ENCODE measurements at places on chromosomes 5 and 9. TPM values are rescaled to one million over a fixed set of nuclear protein-coding genes. Genes with fewer than 3 reads are reported as not detected.
A peak's percentile ranks its signal among the peaks of the same experiment; 100 is the strongest.

DNA sequence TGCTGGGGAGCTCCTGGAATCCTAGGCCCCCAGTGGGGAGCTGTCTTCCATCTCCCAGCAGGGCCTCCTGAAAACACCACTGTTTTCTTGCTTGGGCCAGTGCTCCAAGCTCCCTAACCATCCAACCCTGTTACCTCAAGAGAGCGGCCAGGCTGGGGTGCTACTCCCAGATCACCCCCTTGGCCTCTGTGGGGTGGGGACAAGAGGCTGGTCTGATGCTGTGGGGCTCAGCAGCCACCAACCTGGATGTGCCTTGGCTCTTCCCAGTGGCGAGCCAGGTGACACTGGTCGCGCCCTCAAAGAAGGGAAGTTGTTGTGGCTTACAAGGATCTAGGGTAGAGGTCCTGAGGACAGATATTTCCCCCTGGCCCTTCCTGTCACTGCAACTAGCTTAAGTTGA is 49.0 kb downstream of the SECISBP2 start:
- DNase-seq = no peak

- no peak for DNase-seq
These were observed 550.1 kb upstream of the ZNF462 start for GRCh38 chr9:106312906-106313305.

Gene FOCAD
- 21.6 TPM for total RNA-seq

- no peak for DNase-seq
These were observed 603 bp downstream of the PPIP5K2 start for GRCh38 chr5:103120607-103121200.

GRCh38 chr5:138438003-138438723 is 694 bp upstream of the REEP2 start:
- DNase-seq = peak; percentile 60

GRCh38 chr9:126616521-126616976 is 2.8 kb downstream of the LMX1B start:
- DNase-seq = no peak

DNA sequence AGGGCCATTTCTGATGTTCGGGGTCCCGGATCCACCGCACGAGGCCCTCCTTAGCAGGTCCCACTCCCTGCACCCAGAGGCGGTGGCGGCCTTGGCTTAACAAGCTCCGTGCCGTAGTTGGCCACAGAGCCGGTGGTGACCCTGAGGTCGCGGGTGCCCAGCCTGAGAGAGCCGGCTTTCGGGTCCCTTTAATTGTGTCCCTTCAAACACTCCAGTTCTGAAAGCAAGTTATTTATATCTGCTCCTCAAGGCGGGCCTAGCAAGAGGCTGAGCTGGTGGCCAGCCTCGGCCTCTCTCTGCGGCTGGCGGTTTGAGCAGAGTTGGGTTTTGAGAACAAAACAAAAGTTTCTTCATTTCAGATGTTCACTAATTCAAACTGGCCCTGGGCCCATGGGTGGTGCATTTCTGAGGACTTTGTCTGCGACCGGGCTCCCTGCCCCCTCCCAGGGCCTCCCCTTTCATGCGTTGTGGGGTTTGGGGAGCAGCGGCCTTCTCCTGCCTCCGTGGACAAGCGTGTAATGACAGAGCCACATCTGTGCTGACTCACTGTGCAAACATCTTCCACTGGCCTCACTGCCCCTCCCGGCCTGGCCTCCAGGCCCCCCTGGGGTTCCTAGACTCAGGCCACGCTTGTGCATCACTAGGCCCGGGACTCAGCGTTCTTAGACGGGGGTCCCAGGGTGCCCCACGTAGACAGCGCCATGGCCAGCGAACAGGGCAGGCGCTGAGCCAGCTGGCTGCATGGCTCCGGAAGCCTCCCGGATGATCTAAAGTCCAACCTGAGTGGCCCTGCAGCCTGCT is 49.4 kb upstream of the COL5A1 start:
- DNase-seq = peak; percentile 90

Gene INSL4
- total RNA-seq = not detected

Gene DBH
- total RNA-seq = not detected

- DNase-seq = no peak
These were observed 405.3 kb downstream of the TLE4 start for GRCh38 chr9:79977074-79977435.

Gene SHB
- total RNA-seq = 19.3 TPM

Gene PCDHGA1
- total RNA-seq = 0.48 TPM

GRCh38 chr5:113169720-113170119 is 193.1 kb downstream of the DCP2 start:
- no peak for DNase-seq

DNA sequence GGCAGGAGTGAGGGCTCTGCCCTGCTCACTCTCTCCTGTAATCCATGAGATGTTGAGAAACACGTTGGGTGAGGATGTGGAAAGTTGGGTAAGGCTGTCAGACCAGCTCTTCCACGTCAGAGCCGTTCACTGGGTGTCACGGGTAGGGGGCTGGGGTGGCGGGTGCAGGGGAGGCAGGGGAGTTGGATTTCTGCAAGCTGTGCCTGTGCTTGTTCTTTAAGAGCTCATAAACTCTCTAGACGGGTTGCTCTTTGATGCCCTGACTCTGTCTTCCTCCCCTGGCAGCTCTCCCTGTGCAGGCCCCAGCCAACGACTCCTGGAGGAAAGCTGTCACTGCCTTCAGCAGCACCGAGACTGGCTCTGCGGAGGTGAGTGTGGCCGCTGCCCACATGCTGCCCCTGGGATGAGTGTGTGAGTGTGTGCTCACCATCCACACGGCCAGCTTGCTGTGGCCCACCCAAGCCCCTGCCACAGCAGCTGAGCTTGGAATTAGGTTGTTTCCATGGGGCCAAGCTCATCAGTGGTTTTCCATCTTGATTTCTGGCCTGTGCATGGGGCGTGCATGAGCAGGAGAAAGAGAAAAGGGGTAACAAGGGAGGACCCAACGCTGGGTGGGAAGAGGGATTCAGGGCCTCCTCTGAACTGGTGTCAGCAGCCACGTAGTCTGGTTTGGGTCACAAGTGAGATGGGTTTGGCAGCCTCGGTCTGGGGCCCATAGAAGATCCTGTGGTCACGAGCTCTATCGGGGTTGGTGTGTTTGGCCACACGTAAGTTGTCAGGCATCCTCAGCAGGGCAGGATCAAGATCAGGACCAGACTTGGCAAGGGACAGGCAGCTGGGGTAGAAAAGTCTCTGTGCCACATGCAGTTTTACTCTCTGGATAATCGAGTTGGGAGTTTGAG is 21.0 kb upstream of the POMT1 start:
- no peak for DNase-seq

GRCh38 chr5:131109540-131110255 is 55.4 kb downstream of the HINT1 start:
- DNase-seq = no peak

DNA sequence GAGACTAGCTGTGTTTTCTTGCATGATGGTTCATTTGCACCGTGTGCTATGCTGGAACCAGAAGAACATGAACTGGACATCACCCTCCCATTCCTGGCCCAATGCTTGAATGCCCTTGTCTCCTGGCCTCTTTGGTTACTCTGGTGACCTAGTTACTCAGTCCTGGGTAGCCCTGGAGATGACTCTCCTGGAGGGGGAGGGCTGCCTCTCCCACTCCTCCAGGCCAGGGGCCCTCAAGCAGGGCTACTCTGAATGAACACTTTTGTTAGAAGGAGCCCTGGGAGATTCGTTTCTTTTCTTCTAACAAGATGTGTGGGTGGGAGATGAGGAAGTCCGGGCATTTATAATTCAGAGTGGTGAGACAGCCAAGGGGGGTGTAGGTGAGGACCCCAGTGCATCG is 12.0 kb upstream of the NKX2-5 start:
- peak; percentile 37 for DNase-seq

GRCh38 chr5:37014321-37014720 is 137.8 kb downstream of the NIPBL start:
- DNase-seq = no peak

GRCh38 chr5:157740229-157740610 is 3.3 kb upstream of the LSM11 start:
- no peak for DNase-seq

DNA sequence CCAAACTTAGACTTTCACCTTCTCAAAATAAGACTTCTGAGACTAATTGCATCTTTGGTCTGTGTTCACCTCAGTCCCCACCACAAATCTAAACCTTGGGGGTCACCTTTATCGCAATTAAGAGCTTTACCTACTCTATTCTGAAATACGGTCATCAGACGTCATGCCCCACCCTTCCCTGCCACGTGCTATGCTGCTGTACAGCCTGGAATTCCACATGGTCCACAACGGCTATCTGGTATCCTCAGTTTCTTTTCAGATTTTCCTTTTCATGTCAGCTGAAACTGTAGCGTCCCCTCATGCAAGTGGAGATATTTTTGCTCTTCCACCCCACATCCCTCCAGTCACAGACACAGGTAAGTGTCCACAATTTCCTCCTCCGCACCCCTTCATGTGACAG is 511.1 kb downstream of the DIRAS2 start:
- no peak for DNase-seq

DNA sequence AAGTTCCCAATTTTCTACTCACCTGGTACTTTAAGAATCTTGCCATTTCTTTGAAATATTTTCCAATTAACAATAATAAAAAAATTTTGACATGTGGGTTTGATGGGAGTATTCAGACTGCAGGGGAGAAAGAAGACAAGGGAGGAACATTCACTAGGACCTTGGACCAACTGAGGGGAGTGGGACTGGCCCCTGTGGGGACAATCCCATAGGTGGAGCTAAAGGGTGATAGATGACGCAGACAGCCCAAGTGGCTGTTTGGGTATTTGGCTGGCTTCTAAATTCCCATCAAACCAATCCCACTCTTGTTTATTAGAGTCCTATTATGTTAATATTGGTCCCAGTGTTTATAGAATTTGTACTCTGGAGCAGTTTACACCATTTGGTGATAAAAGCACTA is 65.3 kb downstream of the KCNN2 start:
- no peak for DNase-seq

Gene SLC25A2
- 0.61 TPM for total RNA-seq

DNA sequence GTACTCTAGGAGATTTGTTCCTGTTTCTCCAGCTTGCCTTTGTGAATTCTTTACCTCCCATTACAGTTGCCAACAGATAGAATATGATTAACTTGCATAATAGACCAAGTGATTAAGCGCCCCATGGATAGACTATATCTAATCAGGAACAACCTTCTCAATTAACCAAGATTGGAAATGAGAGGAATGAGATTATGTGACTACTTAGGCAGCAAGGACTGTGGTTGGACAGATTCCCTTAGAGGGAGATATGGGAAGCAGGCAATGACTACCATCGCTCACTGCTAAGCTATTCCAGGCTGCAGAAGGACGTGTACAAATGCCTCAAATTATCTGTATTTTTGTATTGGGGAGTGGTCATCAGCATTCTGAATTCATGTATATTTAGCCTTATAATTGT is 278.1 kb upstream of the DAB2 start:
- no peak for DNase-seq

DNA sequence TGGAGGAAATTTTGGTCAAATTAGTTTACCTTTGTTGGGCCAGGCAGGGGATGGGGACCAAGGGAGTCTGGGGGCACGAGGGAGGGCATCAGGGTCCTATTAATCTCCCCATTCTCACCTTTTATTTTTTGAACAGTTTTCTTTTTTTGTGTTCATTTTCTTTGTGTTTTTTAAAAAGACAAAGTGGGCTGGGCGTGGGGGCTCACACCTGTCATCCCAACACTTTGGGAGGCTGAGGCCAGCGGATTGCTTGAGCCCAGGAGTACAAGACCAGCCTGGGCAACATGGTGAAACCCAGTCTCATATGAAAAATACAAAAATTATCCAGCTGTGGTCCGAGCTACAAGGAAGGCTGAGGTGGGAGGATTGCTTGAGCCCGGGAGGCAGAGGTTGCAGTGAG is 103.7 kb downstream of the WNK2 start:
- no peak for DNase-seq

Gene ADAMTS16
- 1.8 TPM for total RNA-seq

Gene KIAA0825
- total RNA-seq = 3.8 TPM

GRCh38 chr9:69012696-69013381 is 1.1 kb downstream of the PRKACG start:
- no peak for DNase-seq

DNA sequence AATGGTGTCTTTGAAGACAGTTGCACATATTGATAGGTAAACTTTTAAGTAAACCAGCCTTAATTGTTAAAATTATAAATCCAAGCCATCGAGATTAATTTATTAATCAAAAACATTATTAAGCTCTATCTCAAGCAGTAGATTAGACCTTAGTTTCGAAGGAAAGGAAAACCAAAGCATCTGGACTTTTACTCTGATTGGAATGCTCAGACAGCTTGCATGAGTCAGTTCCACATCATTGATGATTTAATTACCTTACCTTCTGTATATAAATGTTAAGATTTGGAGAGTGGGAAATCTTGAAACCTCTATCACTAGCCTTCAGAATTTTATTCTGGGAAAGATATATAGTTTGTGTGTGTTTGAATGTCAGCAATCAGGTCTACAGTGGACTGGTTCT is 23.9 kb downstream of the DCP2 start:
- DNase-seq = no peak

- DNase-seq = no peak
These were observed at the start of gene NEUROG1 for GRCh38 chr5:135535820-135536801. TSS of gene NEUROG1 (minus strand) at chr5:135535964. CDS start at chr5:135535690, 274 bp downstream.

Gene SPATA31D4
- total RNA-seq = not detected

DNA sequence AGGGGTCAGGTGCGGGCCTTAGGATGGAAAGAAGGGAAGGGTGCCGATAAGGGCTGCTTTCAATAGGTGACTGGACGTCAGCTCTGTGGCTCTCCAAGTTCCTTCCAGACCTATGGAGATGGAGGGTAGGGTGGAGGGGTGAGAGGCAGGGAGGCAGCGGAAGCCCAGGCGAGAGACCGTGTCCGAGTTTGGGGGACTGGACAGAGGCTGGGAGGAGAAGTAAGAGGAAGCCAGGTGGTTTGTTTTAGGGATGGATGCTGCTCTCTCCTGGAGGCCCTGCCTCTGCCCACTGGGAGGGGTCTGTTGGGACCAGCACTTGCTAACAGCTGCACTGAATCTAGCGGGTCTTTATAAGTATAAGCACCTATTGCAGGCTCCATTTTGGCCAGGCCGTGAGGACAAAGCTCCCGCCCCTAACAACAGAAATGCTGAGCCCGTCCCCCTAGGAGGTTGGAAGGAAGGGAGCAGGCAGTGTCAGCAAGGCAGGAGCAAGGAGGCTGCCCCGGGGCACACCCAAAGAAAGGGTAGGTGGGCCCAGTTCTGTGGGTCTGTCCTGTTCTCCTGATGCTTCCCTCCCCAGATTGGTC is 167.5 kb downstream of the DAB2IP start:
- DNase-seq = peak; percentile 60

Gene MSANTD3
- 22.7 TPM for total RNA-seq
